Central memory CD8-positive, alpha-beta T cell (primary cell): ENCODE measurements at places on chromosomes 7 and 10.

- DNase-seq: no peak
- no peak overlapping the region for H3K27ac ChIP-seq
- no peaks in the 10 kb centered on the region for H3K27me3 ChIP-seq
Observed at GRCh38 chr7:85010306-85010705, 176.6 kb downstream of the SEMA3D start.

DNA sequence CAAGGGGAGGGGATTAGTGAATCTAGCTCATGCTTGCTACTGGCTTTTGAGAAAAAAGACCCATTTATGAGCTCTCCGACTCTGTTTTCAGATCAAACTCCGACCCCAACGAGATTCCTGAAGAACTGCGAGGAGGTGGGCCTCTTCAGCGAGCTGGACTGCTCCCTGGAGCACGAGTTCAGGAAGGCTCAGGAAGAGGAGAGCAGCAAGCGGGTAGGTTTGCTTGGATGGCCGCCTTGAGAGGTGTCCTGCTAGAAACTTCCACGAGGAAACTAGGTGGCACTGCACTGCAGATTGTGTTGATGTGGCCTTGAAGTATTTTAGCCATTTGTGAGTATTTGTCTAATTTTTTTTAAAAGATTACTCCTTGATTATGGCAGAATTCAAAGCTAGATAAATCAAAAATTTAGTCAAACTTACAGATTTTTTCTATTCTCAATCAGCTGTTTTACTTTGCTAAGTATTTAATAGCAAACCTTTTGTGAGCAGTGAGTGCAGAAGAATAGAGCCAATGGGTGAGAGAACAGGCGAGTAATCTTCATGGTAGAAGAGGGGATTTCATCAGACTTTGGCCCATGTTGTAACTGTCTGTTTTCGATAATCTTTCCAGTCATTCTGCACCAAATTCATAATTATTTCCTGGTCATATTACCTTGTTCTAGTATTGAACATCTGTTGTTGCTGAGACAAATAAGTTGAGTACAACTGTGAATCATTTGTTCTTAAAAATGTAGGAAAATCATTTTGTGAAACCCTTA is 95.4 kb downstream of the CREB5 start:
- no peaks in the 10 kb centered on the region for H3K4me1 ChIP-seq
- H3K36me3 ChIP-seq: no peaks in the 10 kb centered on the region
- H3K27me3 ChIP-seq: peaks cover 56% of the 10 kb centered on the region
- H3K4me3 ChIP-seq: no peak overlapping the region
- no peak overlapping the region for H3K27ac ChIP-seq

DNA sequence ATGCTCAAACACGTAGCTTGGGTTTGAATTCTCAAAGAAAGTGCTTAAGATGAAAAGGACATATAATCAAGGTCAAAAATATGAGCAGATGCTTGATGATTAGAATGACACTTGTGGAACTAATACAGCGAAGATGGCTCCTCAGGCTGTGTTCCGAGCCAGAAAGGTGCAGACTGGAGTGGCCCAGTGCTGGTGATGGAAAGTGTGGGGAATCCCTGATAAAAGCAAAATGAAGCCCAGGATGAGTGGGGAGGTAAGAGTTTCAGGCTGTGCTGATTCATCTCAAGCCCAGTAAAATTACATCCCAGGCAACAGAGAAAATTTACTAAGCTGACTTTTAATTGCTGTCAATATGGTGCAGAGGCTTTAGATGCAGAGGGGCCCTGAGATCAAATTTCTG is 77.8 kb upstream of the IKZF1 start:
- no peak for DNase-seq
- peak overlapping the region; percentile 9 for H3K27ac ChIP-seq
- no peaks in the 10 kb centered on the region for H3K36me3 ChIP-seq
- peaks cover 29% of the 10 kb centered on the region for H3K4me1 ChIP-seq
- no peaks in the 10 kb centered on the region for H3K27me3 ChIP-seq

DNA sequence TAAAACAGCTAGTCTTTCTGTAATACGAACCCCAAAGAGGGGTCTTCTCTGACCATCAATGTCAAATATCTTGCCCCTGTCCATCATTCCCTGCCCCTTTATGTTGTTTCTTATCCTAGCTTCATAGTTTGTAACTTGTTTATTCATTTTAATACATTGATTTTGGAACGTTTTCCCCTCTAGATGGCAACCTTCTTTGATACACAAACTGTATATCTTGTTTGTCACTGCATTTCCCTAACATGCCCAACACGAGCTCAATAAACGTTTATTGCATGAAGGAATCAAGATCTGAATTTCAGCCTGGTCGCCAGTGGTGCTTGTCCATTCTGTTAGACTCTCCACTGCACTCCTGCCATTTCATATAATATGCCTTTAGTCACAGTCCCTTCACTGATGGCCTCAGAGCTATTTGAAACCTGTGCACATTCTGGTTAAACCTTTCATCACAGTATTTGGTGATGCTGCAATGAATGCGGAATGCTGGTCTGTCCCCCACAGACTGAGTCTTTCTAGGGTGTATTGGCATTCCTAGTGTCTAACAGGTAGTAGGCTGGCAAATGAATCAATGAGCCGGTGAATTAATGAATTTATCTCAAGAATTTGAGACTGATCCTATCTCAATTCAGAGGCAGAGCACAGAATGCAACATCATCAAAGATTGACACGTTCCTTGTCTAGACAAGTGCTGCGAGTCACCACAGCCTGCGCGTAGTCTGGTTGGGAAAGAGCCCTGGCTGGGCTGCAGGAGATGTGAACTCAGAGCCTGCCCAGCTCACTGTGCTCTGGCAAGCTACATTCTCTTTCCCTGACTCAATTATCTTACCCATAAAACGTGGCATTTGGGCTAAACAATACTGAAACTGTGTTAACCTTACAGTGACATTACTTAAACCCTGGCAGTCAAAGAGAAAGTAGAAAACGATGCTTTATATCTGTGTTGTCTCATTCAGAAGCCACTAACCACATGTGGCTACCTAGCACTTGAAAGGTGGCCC is 55.2 kb upstream of the FRMD4A start:
- DNase-seq: no peak
- no peak overlapping the region for H3K27ac ChIP-seq
- H3K4me3 ChIP-seq: no peak overlapping the region
- H3K36me3 ChIP-seq: peaks cover 1% of the 10 kb centered on the region
- peaks cover 12% of the 10 kb centered on the region for H3K27me3 ChIP-seq
- no peaks in the 10 kb centered on the region for H3K4me1 ChIP-seq

- H3K4me1 ChIP-seq: peaks cover 58% of the 10 kb centered on the region
- peaks cover 4% of the 10 kb centered on the region for H3K36me3 ChIP-seq
- no peaks in the 10 kb centered on the region for H3K27me3 ChIP-seq
- DNase-seq: no peak
- peak overlapping the region; percentile 67 for H3K27ac ChIP-seq
- no peak overlapping the region for H3K4me3 ChIP-seq
Observed at GRCh38 chr10:102314801-102315200, 69.5 kb downstream of the GBF1 start.

- no peaks in the 10 kb centered on the region for H3K27me3 ChIP-seq
- H3K36me3 ChIP-seq: no peaks in the 10 kb centered on the region
- no peak for DNase-seq
- H3K4me3 ChIP-seq: peak overlapping the region; percentile 58
Observed at GRCh38 chr7:116583653-116584052, 58.8 kb downstream of the CAV1 start.

DNA sequence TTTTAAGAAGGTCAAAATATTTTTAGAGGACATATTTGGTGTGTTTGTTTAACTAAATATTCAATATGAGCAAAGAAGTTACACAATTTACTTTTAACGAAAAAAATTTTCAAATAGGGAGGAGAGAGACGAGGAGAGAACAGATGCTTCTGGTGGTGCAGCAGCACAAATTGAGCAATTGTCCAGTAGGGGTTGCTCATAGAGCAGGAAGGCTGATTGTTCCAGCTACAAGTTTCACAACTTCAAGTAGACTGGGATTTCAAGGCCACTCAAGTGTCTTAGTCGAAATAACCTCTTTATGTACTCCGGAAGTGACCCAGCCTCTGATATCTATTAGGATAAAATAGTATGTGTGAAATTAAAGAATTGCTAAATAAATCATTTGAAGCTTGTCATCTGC is 197.9 kb downstream of the HDAC9 start:
- DNase-seq: no peak
- H3K27me3 ChIP-seq: no peaks in the 10 kb centered on the region
- no peaks in the 10 kb centered on the region for H3K36me3 ChIP-seq
- no peak overlapping the region for H3K4me3 ChIP-seq
- no peak overlapping the region for H3K27ac ChIP-seq
- no peaks in the 10 kb centered on the region for H3K4me1 ChIP-seq

DNA sequence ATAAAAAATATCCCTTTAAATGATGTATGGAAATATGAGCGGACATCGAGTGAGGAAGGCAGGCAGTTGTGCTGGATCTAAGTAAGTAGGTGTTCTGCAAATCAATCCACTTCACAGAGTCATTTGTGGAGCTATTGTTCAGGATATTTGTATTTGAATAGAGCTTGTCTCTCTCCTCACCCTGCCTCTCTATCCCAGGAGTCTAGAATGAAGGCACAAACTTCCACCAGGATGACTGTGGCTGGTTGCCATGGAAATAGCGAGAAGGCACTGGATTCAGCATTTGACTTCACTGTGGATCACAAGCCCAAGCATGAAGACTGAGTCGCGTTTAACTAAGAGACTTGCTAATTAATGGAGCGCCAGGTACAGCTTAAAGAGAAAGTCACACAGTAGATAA is 53.2 kb downstream of the NPY start:
- H3K4me3 ChIP-seq: no peak overlapping the region
- DNase-seq: no peak

GRCh38 chr7:142566271-142566670 is 183.0 kb upstream of the PRSS1 start:
- DNase-seq: no peak
- no peaks in the 10 kb centered on the region for H3K36me3 ChIP-seq
- no peak overlapping the region for H3K4me3 ChIP-seq
- peaks cover 7% of the 10 kb centered on the region for H3K4me1 ChIP-seq
- H3K27me3 ChIP-seq: no peaks in the 10 kb centered on the region

DNA sequence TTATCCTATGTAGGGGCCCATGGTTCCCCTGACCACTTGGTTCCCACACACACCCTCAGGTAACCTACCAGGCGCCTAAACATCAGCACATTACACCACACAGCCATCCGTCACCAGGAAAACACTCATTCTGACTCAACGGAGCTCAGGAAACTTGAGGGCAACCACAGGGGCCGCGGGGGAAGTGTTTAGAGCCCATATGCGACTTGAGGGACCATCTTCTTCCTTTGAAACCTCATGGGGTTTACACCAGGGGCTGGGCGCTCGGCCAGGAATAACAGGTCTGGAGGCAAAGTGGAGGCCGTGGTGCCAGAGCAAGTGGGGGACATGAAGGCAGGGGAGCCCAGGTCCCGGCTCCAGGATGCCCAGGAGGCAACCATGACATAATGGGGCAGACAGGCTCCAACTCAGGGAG is 1.5 kb downstream of the STX1A start:
- peak overlapping the region; percentile 82 for H3K27ac ChIP-seq
- peaks cover 29% of the 10 kb centered on the region for H3K4me1 ChIP-seq
- H3K27me3 ChIP-seq: no peaks in the 10 kb centered on the region
- DNase-seq: peak; percentile 52
- peaks cover 8% of the 10 kb centered on the region for H3K36me3 ChIP-seq

DNA sequence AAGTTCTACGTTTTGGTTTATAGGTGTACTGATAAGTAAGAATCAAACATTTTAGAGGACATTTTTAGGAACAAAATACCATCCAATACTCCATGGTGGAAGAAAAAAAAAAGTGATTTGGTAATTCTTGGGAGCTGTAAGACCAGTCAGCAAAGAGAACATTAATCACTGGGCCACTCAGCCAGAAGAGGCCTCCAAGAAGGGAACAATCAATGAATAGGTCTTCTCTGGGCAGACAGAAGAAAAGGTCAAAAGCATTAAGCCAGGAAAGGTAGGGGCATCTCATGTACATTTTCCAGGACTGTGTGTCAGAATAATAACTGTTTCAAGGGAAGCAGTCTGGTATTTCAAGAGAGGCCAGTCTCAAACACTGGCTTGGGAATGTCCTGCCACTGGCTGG is 190.4 kb upstream of the AGK start:
- H3K27ac ChIP-seq: no peak overlapping the region
- peaks cover 18% of the 10 kb centered on the region for H3K27me3 ChIP-seq
- no peak for DNase-seq
- no peaks in the 10 kb centered on the region for H3K4me1 ChIP-seq

DNA sequence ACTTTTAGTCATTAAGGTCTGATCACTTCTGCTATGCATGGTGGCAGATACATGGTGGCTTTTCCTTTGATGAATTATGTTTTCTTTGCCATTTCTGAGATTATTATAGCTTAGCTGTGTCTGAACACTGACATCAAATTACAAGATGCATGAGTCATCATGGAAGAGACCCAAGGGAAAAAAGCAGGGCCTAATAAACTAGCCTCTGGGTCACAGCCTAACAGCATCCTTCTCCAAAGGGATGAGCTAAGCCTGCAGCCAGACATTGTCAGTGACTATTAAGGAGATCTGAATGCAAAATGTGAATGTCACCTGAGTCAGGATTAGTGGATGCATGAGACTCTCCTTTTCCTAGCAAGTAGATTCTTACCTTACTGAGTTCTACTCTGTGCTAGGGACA is 19.1 kb upstream of the OGDHL start:
- H3K27ac ChIP-seq: no peak overlapping the region
- H3K36me3 ChIP-seq: peaks cover 4% of the 10 kb centered on the region
- peaks cover 22% of the 10 kb centered on the region for H3K27me3 ChIP-seq

DNA sequence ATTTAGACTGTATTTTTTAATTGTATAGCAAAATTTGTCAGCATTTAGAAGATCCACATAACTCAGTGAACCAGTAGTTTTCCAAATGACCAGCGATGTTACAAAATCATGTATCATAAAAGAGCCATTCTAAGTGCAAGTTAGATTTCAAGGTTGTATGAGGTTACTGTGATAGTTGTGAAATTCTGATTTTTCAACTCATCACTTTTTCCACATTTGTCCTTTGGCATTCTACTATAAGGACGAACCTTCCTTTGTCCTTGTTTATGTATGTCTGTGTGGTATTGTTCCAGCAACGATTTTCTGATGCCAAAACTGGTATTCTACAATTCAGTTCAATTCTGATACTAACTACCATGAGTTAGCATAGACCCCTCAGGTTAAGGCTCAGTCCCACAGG is 64.2 kb downstream of the TAX1BP1 start:
- peaks cover 35% of the 10 kb centered on the region for H3K36me3 ChIP-seq
- no peak for DNase-seq
- H3K27me3 ChIP-seq: no peaks in the 10 kb centered on the region
- H3K4me1 ChIP-seq: peaks cover 24% of the 10 kb centered on the region
- H3K4me3 ChIP-seq: no peak overlapping the region

- peaks cover 39% of the 10 kb centered on the region for H3K36me3 ChIP-seq
- peak overlapping the region; percentile 91 for H3K4me3 ChIP-seq
Observed at GRCh38 chr7:6376820-6377219, 70.9 kb downstream of the DAGLB start.
